ENCODE measurements at places on chromosomes 13 and 19. TPM values are rescaled to one million over a fixed set of nuclear protein-coding genes. Genes with fewer than 3 reads are reported as not detected.

DNA sequence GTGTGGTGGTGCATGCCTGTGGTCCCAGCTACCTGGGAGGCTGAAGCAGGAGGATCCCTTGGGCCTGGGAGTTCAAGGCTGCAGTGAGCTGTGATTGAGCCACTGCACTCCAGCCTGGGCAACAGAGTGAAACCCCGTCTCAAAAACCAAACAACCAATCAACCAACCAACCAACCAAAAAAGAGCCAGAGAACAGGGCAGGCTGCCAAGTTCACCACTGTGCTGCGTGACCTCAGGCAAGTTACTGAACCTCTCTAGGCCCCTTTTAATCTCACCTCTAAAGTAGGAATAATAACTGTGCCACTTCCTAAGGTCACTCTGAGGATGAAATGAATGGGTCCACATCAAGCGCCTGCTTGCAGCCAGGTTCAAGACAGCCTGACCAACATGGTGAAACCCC, 16.9 kb downstream of the TJP3 start:
- no peak for DNase-seq

GRCh38 chr13:26980099-26981031, 191.2 kb downstream of the USP12 start:
- no peak for DNase-seq

- DNase-seq: no peak
Measured at GRCh38 chr19:39133431-39134270, 8.1 kb downstream of the PAK4 start.

DNA sequence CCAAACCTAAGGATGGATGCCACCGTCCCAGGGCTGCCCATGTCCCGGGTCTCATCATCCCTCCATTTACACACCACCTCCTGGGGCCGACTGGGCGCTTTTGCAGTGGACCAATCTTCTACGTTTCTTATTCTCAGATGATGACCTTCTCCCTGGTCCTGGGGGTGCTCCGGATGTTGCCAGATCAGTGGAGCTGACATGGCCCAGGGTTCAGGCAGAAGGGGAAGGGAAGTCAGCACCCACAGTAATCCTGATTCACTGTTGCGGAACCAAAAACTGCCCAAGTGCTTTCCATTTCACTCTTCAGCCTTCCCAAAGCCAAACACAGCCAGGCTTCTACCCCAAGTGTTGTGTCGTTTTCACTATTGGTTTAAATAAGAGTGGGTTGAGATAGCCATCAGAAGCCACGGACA, 29.8 kb downstream of the RAB20 start:
- no peak for DNase-seq

- no peak for DNase-seq
Measured at GRCh38 chr13:41694545-41695301, 237.4 kb downstream of the RGCC start.

DNA sequence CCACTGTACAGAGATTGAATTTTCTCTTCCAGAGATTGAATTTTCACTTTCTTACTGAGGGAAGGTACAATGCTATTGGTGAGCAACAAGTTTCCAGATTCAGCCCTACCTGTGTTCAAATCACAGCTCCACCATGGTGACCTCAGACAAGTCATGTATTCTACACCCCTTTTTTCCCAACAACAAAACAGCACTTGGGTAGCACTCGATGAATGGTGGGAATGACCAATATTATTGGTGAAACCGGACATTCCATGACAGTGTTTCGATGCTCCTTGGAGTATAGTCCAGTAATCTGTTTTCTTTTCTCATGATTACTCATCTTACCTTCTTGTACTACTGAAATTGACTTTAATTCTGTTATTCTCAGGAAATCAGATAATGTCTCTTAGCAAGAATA, 266.2 kb upstream of the SOX21 start:
- DNase-seq: no peak

Gene CYSLTR2
- 4.3 TPM for total RNA-seq

DNA sequence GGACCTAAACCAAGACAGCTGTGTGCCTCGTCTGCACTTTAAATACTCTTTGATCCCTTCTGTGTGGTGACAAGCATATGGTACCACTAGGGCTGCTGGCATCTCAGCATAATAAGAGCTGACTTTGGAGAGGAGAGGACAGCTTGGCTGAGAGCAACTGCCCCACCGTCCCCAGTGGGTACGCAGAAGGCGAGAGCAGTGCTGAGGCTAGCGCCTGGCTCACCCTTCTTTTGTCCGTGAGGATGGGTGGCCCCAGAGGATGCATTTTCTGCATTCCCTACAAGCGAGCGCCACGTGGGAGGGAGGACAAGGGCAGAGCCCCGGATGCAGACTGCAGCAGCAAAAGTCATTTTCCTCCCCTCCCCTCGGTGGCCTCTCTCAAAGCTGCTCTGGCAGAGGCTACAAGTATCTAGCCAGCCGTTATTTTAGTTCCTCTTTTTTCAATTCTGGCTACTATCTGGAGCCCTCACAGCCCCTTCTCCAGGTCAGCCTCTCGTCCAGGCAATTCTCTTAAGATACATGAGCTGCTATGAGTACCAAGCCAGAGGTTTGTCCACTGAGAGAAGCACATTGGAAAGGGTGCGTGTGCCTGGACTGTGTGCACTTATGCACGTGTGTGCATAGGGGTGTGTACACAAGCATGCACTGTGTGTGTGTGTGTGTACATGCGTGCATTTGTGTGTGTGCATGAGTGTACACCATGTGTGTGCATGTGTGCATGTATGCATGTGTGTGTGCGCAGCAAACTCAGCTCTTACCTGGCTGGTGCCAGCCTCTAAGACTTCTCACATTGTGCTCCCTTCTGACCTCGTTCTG, 51.3 kb downstream of the RAB20 start:
- no peak for DNase-seq

Gene CLC
- total RNA-seq: not detected

Gene TNFSF9
- total RNA-seq: 3.7 TPM

Gene NPHS1
- 0.40 TPM for total RNA-seq

- DNase-seq: no peak
Measured at GRCh38 chr13:39685652-39686051, 30.2 kb downstream of the COG6 start.

Gene CDADC1
- total RNA-seq: 14.7 TPM

Gene SPRY2
- total RNA-seq: 0.60 TPM

- no peak for DNase-seq
Measured at GRCh38 chr19:45981350-45981749, 7.7 kb upstream of the NOVA2 start.

Gene ATP12A
- not detected for total RNA-seq

Gene GPR42
- not detected for total RNA-seq

Gene CD37
- 246 TPM for total RNA-seq

DNA sequence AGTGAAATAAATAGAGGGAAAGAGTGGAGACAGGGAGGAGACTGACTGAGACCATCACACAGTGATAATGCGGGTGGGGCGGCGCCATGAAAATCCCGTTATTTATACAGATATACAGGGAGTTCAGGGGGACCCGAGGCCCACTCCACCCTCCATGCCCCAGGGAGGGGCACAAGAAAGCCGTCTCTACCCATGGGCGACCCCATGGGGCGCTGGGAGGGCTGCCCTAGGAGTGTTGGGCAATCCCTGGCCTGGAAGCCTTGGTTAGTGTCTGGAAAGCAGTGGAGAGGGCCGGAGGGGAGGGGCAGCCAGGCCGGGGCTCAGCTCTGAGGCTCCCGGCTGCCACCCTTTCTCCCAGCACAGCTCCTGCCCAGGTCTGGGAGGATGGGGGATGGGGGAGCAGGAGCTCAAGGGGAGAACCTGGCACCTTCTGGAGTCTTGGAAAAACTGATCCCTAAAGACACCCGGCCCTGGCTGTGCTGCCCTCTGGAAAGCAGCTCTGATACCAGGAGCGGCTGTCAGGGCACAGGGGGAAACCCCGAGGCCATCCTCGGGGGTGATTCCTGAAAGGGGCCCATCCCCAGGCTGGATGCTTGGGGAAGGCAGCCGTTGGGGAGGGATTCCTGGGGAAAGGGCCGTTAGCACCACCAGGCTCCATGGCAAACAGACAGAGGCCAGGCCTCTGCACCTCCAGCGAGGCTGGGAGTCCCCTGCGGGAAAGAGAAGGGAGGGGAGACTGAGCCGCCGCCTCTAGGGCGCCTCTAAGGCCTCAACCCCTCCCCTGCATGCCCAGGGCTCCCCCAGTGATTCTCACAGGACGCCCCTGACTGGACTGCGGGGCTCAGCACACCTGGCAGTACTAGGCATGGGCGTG, 3.0 kb upstream of the PRKD2 start:
- DNase-seq: no peak

Gene CD70
- total RNA-seq: 7.7 TPM

DNA sequence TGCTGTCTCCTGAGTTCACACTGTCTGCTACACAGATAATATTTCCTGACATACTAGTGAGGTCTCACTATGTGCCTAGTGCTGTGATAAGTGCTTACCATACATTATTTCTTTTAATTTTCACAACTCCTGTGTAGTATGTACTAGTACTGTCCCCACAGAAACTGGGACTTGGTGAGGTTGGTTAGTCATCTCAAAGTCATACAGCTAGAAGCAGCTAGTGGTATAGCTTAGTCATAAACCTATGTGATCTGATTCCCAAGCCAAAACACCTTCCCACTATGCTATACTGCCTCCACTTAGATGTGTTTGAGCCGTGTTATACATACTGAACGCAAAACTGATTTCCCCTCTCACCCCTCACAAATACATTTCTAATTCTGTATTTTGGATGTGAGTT, 10.5 kb downstream of the MTMR6 start:
- DNase-seq: no peak

GRCh38 chr19:27975419-27976005, 1237.4 kb downstream of the UQCRFS1 start:
- no peak for DNase-seq

Gene ACER1
- total RNA-seq: 0.55 TPM

GRCh38 chr13:97015661-97016350, 21.5 kb upstream of the OXGR1 start:
- DNase-seq: no peak

DNA sequence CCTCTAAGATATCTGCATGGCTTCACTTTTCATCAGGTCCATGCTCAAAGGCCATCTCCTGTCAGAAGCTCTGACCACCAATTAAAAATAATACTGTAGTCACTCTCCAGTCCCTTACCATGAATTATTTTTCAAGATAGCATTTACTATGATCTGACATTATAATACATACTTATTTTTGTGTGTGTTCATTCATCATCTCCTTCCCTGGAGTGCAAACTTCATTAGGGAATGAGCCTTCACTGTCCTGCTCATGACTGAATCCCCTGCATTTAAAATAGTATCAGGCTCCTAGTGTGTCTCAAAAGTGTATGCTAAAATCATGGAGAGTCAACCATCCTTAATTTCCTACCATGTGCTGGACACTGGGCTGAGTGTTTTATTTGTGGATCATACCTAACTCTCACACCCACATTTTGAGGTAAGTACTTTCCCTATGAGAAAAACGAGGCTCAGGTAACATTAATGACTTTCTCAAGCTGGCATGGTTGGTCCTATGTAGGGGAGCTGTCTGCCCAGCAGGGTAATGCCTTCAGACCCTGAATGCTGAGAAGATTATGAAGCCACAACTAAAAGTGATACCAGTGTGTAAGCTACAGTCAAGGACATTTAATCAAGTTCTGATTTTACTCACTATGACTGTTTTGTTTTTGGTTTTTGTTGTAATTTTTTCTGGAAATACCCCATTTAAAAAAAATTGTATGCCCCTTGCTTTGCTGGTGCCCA, 16.3 kb downstream of the PLA2G4C start:
- no peak for DNase-seq

Gene IL27RA
- total RNA-seq: 43.8 TPM

DNA sequence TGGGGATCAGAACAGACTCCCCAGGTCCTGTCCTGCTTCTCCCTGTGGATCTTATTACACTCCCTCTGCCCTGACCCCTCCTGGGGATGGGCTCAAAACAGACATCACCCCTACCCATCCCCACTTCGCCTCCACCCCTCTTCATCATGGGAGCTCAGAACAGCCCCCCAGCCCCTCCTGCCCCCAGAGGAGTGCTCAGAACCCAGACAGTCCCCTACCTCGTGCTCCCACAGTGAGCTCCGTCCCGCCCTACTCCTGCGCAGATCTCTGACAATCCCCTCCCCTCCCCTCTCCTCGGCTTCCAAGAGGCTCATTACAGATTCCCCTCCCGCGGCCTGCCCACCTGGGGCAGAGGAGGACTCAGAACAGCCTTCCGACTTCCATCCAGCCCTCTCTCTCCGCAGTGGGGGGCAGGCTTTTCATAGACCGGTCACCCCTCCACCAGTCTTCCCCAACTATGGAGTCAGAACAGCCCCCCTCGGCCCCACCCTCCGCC, 6.1 kb downstream of the NXNL1 start:
- no peak for DNase-seq

Gene KLK2
- total RNA-seq: 0.44 TPM

DNA sequence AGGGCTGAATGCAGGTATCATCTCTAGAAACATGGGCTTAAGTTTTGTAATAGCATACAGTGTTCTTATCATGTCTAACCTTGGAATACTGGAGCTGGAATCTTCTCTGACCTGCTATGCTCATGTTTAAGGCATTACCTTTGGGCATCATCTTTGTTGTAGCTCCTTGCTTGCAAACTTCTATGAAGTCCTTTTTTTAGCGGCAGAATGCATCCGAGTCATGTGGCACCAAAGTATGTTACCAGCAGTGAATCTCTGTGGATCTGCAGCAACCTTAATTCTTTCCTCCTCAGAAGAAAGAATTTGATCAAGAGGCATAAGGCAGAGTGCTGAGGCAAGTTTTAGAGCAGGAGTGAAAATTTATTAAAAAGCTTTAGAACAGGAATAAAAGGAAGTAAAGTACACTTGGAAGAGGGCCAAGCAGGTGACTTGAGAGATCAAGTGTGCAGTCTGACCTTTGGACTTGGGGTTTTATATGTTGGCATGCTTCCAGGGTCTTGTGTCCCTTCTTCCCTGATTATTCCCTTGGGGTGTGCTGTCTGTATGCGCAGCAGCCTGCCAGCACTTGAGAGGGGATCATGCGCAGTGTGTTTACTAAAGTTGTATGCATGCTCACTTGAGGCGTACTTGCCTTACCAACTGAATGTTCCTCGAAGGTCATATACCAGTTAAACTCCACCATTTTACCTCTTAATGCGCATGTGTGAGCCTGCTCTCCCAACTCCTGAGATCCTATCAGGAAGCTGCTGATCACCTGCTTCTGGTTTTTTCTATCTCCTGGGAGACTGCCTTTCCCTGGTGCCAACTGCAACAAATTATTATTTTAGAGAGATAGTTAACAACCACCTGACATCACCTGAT, 115.5 kb downstream of the LACC1 start:
- no peak for DNase-seq

Gene HTR2A
- not detected for total RNA-seq

DNA sequence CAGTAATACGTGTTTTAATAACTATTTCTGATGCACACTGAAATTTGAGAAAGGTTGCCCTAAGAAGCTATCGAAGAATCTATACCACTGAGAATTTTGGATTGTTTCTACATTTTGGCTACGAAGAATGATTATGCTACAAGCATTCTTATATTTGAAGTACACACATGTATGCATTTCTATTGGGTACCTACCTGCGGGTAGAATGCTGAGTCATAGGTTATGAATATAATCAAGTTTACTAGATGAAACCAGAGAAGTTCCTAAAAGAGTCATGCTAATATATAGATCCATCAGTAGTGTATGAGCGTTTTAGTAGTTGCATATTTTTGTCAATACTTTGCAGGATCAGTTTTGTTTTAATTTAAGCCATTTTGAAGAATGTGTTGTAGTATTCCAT, 62.0 kb upstream of the PCDH20 start:
- DNase-seq: no peak
